ENCODE measurements at places on chromosomes 3 and 15. TPM values are rescaled to one million over a fixed set of nuclear protein-coding genes. Genes with fewer than 3 reads are reported as not detected.

DNA sequence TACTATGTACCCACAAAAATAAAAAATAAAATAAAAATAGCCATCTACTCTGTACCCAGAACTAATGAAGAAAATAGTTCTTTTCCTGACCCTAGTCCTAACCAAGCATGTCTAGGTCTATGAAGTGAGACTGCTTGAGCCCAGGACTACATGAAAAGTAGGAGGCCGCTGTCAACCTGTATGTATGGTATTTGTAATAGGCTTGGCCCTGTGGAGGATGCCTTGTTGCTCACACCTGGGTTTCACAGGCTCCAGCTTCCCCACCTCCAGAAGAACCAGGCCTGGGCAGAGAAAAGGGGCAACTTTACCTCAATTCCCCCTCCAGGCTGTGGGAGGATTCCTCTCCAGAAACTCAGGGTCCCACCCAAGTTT lies 6.8 kb upstream of the PKM start:
- peak; percentile 47 for DNase-seq

DNA sequence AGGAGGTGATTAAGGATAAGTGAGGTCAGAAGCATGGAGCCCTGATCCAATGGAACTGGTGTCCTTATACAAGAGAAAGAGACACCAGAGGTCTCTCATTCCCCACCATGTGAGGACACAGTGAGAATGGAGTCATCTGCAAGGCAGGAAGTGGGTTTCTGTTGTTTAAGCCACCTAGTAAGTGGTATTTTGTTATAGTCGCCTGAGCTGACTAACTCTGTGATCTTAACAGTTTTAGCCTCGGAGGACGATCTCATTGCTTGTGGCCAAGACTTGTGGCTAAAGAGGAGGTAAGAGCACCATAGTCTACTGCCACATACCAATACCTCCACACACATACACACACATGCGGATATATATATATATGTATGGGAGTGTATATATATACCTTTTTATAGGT lies 73.8 kb downstream of the MCTP2 start:
- no peak for DNase-seq

- DNase-seq, result no peak
These were observed 289.5 kb upstream of the TRIM42 start for GRCh38 chr3:140388202-140388922.

- peak; percentile 69 for DNase-seq
These were observed 86.6 kb downstream of the GPR156 start for GRCh38 chr3:120198305-120198878.

DNA sequence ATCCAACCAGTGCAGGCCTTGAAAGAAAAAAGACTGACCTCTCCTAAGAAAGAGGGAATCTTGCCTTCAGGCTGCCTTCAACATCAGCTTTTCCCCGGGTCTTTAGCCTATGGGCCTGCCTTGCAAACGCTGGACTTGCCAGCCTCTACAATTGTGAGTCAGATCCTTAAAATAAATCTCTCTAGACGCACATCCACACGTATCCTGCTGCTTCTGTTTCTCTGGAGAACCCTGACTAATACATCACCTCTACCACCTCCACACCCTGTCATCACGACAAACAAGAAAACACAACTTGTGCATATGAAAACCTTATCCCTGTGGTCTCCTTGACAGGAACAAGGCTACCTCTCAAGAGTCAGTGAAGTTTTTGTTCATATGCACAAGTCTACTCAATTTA lies 11.8 kb downstream of the CYFIP1 start:
- DNase-seq, result no peak

Gene NDN
- total RNA-seq, result not detected

DNA sequence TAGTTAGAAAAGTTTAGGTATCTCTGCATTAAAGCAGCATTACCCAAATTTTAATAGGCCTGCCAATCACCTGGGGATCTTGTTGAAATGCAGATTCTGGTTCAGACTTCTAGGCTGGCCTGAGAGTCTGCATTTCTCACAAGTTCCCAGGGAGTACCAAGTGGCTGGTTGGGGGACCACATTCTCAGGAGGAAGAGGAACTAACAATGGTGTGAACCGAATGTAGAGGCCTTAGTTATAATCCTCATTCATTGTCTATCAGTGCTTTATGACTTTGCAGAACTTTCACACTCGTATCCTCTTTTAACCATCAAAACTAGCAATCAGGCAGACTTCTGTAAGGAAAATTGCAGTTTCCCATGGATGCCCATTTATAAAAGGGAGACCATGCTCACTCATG lies 38.2 kb upstream of the UBE2E1 start:
- no peak for DNase-seq

- DNase-seq, result no peak
These were observed 200.7 kb downstream of the MEIS2 start for GRCh38 chr15:36899696-36900095.

DNA sequence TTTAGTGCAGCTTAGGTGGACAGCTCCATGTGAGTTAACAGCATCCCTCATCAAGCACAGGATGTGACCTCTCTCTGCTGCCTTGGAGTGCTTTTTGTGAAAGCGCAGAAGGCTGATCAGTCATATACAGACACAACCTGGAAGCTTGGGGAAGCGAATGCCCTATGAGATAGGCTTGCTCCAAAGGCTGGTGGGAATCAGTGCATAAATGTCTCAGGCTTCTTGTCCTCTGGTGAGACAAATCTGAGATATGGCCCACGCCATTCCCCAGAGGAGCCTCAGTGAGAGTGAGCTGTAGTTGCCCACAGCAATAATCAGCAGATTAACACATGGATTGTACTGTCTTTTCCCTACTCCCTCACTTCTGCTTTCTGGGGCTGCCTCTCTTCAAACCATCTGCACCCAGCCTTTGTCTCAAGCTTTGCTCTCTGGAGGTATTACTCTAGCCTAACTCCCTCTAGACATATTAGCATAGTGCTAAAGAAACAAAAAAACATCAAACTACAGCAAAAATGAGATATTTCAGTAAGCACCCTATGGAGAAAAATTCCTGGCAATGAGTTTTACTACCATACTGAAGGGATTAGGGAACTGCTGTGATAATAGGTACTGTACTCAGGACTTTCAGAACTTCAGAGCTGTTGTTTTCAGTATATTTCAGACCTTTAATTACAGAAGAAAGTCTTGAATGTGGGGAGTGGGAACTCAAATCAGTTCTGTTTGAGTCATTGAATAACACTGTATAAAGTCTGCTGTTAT lies 113.7 kb downstream of the OXSM start:
- DNase-seq, result no peak

DNA sequence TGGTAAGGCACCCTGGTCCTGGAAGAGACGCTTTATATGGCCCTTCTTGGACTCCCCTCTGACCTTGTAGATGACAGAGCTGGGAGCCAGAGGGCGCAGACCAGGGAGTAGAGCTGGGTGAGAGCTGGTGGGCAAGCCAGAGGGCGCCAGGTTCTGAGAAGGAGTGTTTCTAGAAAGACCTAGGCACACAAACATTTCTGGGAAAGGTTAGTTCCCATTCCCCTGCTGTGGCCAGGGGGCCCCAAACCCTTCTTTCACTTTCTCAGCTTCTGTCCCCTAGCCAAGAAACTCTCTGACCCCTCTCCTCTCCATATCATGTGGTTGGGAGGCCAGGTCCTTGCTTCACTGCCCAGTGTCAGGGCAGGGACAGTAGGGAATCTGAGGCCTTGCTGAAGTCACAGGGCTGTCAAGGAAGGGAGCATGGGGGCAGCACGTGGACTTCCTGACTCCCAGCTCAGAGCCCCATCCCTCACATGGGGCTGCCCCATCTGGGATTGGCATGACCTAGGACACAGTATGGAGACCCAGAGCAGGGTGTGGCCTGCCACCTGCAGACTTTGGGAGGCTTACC lies 3.6 kb downstream of the HEMK1 start:
- no peak for DNase-seq

DNA sequence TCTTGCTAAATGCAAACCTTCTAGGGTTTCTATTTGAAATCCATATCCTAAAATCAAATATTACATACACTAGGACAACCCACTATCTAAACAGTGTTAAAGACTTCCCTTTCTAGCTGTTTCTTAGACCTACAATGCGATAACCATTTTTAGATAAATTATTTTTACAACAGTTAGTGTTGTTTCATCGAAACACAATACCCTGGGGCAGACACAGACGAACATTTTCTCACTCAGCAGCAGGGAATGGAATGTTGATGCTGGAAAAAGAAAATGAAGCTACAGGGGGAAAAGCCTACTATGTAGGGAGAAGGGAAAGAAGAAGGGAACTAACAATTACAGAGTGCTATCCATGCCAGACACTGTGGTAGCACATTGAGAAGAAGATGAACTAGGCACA lies 6.0 kb upstream of the HERC1 start:
- DNase-seq, result no peak

Gene NPAP1
- not detected for total RNA-seq

- no peak for DNase-seq
These were observed 127.5 kb upstream of the STRIT1 start for GRCh38 chr3:155420881-155421486.

DNA sequence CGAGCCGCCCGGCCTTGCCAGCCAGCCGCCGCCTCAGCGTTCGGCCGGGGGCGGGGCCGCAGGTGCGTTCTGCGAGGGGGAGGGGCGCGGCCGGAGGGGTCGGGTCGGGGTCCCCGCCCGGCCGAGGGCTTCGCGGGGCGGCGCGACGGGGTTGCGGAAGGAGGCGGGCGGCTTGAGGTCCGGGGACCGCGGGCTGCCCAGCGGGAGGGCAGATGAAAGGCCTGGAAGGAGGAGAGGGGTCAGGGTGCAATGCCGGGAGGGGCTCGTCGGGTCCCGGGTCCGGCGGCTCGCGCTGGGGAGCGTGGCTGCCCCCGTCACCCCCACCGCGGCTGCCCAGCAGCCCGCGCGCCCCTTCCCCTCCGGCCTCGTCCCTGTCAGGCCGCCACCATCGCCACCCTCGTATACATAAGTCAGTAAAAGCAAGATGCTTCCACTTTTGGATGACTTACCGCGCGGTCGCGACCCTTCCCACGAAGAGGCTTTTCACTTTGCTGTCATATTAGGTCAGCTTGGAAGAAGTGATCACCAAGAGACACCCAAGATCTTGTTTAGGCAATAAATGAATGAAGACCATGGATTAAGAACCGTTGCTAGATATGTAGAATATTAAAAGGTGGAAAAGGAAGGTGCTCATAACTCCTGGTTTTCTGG lies 620 bp upstream of the ANP32A start:
- DNase-seq, result no peak

DNA sequence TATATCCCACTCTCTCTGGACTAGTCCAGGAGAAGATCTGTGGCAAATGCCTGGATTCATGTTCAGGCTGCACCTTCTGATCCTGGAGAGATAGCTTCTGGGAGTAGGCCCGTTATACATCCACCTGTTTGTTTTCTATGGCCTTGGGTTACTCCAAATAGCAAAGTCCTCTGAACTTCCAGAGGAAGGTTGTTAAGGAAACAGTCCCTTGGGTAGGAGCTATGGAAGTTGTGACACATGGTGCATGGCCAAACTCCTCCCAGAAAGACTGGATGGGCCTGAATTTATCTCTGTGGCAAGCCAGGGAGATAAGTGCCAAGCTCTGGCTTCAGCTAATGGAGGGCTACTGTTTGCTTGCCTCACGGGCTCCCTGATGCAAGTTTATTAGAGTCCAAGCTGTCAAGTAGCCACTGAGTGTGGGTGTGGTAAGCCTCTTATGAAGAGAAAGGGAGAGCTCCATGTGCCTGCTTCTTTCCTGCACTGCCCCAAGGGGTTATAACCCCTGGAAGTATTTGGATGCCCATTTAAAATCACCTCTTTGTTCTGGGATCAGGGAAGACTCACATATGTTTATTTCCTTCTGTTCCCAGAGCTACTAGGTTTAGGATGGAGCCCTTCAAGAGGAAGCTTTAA lies 328.7 kb upstream of the ATP11B start:
- DNase-seq, result no peak

DNA sequence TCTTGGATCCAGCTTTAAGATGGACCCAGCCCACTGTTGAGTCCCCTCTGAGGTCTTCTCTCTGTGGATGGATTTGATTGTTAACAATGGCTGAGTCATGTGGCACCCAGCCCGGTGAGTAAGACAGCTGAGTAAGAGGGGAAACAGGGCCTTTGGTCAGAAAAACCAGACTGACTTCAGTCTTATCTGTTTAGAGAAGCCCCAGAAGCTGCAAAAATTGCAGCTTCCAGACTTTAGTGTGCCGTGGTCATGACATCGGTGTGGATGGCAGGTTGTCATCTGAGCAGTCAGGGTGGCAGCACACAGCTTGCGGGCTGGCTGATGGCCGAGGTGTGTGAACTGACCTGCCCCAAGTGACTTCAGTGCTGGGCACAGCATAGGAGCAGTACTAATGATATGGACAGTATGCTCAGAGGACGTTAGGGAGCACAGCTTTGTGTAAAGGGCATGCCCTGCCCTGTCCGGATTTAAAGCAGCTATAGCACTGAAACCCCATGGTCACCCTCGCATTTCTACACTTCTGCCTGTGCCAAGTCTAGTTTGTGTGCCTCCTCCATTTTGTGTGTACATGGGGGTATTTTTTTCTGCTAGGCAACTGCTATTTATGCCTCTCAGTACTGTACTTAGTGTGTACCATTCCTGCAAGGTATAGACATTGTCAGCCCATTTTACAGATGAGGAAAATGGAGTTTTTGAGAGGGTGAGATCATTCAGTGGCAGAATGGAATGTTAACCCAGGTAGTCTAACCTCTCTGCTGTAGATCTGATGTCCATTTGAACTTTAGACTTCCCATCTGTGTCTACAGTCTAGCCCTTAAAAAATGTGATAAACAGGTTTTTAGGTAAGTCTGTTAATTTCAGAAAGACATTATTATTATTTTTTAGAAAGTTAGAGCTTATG lies 44.4 kb downstream of the FLNB start:
- peak; percentile 65 for DNase-seq

Gene IL20RB
- 3.4 TPM for total RNA-seq

Gene B3GALNT1
- not detected for total RNA-seq

Gene ATP8B4
- total RNA-seq, result 0.68 TPM

GRCh38 chr3:190338717-190339116 lies 16.5 kb upstream of the CLDN1 start:
- peak; percentile 65 for DNase-seq

DNA sequence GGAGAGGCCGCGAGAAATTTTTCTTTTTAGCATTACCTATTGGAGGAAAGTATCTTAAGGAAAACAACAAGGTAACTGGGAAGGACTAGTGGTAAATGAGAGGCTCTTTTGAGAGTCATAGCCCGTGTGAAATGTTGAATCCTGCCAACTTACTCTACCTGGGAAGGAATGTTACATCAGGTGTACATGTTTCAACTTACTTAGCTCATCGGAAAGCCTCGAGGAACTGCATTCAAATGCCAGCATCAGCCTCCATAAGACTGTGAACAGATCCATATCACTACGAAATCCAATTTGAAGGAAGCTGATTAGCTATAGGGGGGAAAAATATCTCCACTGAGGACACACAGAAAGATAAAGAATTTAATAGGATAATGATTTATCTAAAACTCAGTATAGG lies 72.3 kb upstream of the PDZRN3 start:
- no peak for DNase-seq

Gene CDHR4
- 0.15 TPM for total RNA-seq

All from HT-29 (cell line).